ENCODE measurements at places on chromosomes 3 and 15.

- no peak for DNase-seq
These were observed 159.2 kb downstream of the TPRG1 start for GRCh38 chr3:189331002-189331418.

DNA sequence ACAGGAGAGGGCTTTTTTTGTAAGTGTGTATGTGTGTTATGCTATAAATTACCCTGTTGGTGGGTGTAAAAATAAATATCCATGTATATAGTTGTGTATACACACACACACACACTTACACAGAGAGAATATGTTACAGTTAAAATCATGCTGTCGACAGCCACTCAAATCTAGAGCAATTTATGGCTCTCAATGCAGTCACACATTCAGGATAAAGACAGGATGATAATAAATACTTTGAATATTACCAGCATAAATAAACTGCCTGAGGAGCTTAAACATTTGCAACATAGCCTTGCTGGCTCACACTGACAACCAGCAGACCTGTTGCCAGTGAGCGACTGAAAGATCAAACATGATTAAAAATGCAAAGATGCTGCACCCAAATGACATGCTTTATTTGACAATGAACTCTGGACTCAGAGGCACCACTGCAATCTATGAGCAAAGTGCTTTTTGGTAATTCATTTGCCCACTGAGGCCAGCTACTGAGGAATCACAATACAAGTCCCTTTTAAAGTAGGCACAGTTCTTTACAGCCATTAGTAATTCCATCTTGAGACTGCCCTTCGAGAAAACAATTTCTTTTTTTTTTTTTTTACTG, 458.9 kb downstream of the FHIT start:
- no peak for DNase-seq

DNA sequence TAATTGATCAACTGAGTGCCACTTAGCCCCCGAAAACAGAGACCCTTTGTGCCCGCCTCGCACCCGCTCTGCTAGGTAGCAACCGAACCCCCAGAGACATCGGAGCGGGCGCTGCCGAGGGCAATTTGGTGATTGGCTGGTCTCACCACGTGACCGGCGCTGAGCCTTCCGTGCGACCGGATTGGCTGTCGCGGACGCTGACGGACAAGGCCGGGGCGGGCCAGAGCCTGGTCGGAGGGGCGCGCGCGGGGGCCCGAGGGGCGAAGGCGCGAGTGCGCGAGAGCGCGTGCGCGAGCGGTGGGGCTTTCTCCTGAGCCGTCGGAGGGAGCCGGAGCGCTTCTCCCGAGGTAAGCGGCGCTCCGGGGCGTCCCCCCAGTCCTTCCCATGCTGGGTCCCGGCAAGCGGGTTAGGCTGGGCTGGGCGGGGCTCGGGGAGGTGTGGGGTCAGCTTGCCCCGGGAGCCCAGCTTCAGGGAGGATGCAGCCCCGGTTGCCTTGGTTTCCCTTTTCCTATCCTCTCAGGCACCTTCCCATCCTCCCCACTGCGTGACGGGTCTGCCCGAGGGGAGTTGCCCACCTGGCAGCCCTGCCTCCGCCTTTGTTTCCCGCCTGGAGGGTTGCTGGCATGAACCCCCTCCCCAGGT, at the start of gene TMEM108:
TSS of gene TMEM108 (plus strand) at position 303 of the 642 bp plus-strand sequence.
- DNase-seq, result peak; percentile 60

DNA sequence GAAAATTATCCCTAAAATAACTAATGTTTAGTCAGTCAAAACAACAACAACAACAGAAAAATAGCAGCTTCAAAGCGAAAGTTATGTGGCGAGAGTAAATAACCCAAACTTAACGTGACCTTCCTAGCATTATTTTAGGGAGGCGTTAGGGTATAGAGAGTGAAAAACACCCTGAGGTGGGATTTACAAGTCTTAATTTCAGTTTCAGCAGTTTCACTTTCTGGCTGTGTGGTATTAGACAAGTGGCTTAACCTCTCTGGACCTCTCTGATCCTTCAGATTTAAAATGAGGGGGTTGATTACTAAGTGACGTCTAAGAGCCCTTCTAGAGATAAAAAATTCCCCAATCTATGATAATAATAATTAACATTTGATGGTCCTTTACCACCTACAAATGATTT, 291.2 kb downstream of the ZBTB20 start:
- no peak for DNase-seq

DNA sequence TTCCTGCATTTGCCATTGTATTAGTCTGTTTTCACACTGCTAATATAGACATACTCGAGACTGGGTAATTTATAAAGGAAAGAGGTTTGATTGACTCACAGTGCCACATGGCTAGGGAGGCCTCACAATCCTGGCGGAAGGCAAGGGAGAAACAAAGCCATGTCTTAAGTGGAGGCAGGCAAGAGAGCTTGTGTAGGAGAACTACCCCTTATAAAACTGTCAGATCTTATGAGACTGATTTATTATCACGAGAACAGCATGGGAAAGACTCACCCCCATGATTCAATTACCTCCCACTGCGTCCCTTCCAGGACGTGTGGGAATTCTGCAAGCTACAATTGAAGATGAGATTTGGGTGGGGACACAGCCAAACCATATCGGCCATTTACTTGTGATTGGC, 27.8 kb downstream of the YEATS2 start:
- DNase-seq, result no peak

DNA sequence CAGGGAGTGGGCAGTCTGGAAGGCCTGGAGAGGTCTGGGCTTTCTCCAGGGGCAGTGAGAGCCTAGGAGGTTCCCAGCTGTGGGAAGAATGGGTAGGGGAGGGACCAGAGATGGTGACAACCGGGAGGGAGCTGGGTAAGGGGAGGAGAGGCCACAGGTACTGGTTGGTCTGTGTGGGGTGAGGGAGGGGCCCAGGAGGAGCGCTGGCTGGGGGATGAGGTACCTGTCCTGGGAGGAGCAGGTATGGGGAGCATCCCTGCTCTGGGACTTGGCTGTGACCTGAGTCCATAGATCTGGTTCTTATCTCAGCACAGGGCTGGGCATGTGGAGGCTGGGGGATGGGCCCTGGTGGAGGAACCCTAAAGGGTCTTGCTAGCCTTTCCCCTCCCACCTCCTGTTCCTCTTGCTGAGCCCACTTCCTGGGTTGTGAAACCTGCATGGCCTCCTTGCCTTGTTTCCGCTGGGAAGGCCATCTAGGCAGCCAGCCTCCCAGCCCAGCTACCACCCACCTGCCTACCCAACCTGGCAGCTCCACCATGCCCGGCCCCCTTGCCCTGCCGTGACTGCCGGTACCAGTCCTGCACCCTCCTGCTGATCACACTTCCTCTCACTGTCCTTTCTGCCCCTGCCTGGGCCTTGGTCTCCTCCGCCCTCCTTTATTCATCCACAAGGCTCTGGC, 11.0 kb downstream of the PRKCD start:
- no peak for DNase-seq

GRCh38 chr3:80550174-80550573, 782.4 kb upstream of the ROBO1 start:
- DNase-seq, result no peak

DNA sequence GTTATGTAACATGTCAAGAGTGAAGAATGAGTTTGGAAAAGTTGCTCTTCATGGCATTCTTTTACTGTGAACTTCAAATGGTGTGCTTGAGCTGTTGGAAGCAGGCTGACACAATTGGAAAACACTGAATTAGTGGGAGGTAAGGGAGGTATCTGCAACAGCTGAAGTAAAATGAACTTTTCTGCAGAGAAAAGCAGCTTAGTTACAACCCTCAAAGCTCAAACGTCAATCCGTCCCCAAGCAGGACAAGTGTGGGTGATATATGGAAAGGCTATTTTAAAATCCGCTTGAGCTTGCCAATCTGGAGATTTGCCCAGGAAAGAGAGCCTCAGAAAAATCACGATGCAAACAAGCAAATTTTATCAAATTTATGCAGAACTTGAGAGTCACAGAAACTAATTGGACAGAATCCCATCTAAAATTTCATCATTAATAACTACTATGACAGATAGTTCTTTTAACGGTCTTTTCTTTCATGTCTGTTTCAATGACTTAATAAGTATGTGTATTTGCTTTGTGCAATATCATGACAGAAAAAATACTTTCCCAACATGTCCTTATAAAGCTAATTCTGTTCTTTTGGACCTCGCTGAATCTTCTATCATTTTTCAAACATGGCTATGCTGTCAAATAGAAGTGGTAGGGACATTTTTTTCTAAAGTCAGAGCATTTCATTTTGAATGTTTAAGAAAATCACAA, 266.6 kb upstream of the SLITRK3 start:
- DNase-seq, result no peak

DNA sequence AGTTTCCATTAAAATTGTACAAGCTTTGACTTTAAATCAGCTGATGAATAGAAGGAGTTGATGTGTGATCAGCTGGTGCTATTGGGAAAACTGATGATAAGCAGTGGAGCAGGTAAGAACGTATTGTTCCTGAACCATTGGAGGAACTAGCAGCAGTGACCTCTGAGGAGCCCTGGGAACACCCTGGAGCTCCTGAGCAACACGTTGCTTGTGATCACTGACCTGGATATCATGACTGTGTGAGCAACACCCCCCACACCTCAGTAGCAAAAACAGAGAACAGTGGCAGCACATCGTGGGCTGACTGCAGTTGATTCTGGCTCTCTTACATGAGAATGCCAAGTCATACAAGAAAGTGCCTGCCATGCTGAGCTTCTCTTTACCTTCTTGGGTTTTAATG, 72.9 kb downstream of the BLM start:
- no peak for DNase-seq

DNA sequence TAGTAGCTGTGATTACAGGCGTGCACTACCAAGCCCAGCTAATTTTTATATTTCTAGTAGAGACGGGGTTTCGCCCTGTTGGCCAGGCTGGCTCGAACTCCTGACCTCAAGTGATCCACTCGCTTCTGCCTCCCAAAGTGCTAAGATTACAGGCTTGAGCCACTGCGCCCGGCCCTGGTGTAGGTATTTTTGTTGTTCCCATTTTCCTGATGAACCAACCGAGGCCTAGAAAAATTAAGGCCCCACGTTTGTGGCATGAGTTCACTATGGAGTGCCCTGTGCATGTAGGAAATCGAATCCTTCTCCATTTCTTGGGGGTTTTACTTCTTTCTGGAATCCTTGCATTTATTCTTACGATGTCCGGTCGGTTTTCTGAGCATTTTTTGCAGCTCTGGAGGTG, 14.3 kb upstream of the TATDN2 start:
- no peak for DNase-seq

DNA sequence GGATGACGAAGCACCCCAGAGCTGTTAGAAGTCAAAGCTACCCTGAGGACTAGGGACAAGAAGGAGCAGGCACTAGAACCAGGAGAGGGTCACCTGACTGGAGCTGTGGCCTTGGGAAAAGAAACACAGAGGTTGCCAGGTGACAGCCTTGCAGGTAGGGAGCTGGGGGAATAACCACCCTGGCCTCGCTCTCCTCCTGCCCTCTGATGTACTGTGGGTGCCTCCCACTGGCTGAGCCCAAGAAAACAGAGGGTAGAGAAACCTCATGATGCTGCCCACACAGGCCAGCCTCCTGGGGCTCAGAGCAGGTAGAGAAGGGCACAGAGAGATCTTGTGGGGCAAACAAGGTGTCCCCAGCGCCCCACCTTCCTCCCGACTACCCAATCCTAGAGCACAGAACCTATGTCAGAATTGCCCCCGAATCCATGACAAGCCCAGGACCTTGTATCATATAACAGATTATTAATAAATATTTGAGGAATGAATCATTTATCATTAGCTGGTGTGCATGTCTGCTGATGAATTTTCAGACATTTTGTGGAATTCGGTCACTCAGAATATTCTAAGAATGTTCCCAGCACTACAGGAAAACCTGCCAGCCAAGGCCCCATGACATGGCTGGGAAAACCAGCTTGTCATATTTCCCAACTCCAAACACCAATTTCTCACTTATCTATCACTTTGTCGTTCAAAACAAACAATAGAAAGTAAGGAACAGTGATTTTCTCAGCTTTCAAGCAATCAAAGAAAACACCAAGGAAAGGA, 59.8 kb upstream of the MEX3B start:
- peak; percentile 41 for DNase-seq

DNA sequence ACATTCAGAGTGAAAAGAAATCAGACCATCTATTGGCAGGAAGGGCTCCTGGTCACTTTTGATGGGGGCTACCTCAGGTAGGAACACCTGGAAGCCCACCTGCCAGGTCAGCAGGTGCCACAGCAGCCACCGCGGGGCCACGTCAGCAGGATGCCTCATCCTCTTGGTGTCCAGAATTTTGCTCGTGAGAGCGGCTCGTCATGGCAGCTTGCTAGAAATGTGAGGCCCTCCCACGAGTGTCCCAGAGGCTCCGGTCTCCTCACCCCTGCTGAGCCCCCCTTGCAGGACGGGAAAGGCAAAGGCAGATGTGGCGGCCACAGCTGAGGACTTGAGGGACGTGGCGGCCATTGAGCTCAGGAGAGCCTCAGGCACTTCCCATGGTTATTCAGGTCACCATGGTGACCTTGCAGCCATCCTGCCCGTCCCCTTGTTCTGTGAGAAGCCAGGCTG, 129.4 kb downstream of the LRRK1 start:
- DNase-seq, result no peak

GRCh38 chr3:41265823-41266273, 66.5 kb downstream of the CTNNB1 start:
- no peak for DNase-seq

- DNase-seq, result no peak
These were observed 3.5 kb upstream of the RNU5B-1 start for GRCh38 chr15:65300924-65301441.

DNA sequence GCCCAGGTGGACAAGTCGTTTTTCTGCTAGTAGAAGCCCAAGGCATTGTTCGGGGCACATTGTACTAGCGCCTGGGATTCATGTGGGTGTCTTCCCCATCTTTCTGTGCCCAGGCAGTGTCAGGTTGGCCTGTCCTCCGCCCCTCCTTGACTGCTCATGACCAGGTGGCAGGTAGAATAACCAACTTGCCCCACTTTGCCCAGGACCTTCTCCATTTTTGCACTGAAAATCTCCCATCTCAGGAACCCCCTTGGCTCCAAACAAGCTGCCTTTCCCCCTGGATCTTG, 33.9 kb downstream of the PLA2G4D start:
- no peak for DNase-seq

GRCh38 chr15:67186226-67186649, 68.2 kb downstream of the AAGAB start:
- DNase-seq, result no peak

DNA sequence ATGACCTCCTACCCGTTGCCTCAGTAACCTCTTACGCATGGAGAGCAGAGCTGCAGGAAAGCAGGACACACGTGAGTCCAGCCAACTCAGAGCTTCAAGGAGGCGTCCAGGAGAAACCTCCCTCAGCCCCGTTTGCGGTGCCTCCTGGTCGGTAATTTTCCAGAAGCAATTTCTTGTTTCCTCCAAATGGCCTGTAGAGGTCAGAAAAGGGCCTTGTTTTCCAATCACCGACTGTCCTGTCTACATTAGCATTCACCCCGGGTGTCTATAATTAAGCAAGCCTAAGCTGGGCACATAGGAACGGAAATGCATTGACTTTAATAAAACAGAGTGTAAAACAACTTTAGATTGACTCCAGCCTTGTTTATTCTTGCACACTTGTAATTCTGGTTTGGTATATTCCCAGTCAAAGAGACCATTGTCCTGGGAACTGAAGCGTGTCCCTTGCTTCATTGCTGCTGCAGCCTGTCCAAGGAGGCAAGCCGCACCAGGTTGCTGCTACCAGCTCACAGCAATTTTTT, 836.2 kb downstream of the AGBL1 start:
- DNase-seq, result peak; percentile 64

GRCh38 chr3:151174351-151174750, 28.7 kb downstream of the GPR171 start:
- DNase-seq, result no peak

Measured in NCI-H748 treated with DMSO at 0.1 percent for 48 hours (cell line).